ENCODE measurements at places on chromosomes 4 and X. TPM values are rescaled to one million over a fixed set of nuclear protein-coding genes. Genes with fewer than 3 reads are reported as not detected.

DNA sequence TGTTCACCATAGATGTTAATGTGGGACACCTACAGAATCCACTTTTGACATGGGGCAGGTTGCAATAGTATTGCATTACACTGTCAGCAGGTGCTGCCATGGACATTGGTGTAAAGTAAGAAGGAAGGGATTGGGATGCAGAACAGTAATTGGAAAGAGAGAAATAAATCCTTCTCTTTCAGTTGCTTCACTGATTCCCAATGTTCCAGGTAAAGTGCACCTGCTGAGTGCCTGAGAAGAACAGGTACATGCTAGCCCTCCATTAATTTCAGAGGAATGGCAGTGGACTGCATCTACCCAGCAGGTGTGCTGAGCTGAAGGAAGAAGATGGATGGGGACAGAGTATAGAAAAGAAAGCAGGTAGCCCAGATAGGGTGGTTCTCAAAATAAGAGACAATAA is 248.5 kb downstream of the TENM3 start:
- H3K27me3 ChIP-seq: no peaks in the 10 kb centered on the region
- H3K36me3 ChIP-seq: no peaks in the 10 kb centered on the region
- H3K27ac ChIP-seq: no peak overlapping the region
- no peak for DNase-seq
- no peak overlapping the region for H3K4me3 ChIP-seq
- H3K4me1 ChIP-seq: peaks cover 7% of the 10 kb centered on the region

DNA sequence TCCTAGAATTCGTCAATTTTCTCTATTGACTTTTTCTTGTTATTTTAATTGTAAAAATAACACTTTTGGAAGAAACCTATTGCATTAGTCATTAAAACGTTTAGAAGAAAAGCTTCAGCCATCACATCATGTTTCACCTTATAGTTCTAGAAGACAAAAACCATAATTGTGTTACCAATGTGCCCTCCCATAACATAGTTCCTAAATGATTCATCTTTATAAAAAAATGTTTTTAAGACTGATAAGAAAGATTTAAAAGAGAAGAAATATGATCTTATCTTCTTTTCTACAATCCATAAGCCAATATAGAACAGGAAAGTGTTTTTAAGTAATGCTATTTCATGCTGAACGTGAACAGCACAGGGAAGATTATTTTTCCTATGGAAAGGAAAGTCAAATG is 316.6 kb upstream of the NDST4 start:
- no peaks in the 10 kb centered on the region for H3K4me1 ChIP-seq
- no peak for DNase-seq
- H3K4me3 ChIP-seq: no peak overlapping the region
- H3K27me3 ChIP-seq: no peaks in the 10 kb centered on the region

DNA sequence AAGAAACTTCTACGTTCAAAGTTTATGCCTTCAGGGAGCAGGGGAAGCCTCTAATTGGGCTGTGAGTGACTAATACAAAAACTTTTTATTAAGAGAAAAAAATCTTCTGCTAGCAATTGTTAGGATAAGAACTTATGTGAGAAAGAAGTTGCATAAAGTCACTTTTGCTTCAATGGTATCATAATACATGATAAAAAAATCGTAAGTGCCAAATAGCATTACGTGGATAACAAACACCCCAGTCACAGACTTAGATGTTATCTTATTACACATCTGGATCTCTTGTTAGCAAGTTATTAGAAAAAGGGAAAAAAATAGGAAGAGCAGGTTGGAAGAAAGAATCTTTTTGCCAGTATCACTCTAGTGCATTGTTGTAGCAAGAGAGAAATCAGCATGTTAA is 4.2 kb upstream of the NDST4 start:
- H3K4me3 ChIP-seq: no peak overlapping the region
- H3K4me1 ChIP-seq: no peaks in the 10 kb centered on the region
- no peaks in the 10 kb centered on the region for H3K36me3 ChIP-seq
- H3K27me3 ChIP-seq: no peaks in the 10 kb centered on the region

DNA sequence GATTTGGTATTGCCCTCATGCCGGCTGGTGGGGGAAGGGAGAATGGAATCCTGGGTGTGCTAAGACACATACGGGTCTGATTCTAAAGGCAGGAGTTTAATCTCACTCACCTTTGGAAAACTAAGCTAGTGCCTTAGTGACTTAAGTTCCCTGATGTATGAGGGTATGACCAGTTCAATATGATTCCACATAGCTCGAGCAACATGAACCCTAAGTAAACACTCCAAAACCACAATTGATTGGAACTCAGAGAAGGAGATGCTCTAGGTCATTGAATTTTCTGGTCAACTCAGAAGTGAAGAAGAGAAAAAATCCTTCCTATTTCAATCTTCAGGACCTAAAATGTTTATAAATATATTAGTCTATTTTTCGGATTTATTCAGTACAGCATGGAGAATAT is 420.1 kb upstream of the INTU start:
- H3K27ac ChIP-seq: no peak overlapping the region
- H3K36me3 ChIP-seq: no peaks in the 10 kb centered on the region
- no peak overlapping the region for H3K4me3 ChIP-seq
- no peaks in the 10 kb centered on the region for H3K27me3 ChIP-seq

CCNA2 gene
- total RNA-seq: 59.7 TPM

SHROOM3 gene
- 19.5 TPM for total RNA-seq

- H3K27me3 ChIP-seq: no peaks in the 10 kb centered on the region
- H3K27ac ChIP-seq: no peak overlapping the region
- H3K36me3 ChIP-seq: no peaks in the 10 kb centered on the region
These were observed 83.8 kb downstream of the GRID2 start for GRCh38 chr4:92387459-92388069.

SORCS2 gene
- 0.36 TPM for total RNA-seq

LIMCH1 gene
- 2.9 TPM for total RNA-seq

- H3K4me3 ChIP-seq: no peak overlapping the region
- DNase-seq: peak; percentile 25
- H3K36me3 ChIP-seq: no peaks in the 10 kb centered on the region
- no peaks in the 10 kb centered on the region for H3K4me1 ChIP-seq
- H3K27me3 ChIP-seq: no peaks in the 10 kb centered on the region
These were observed 1632.9 kb upstream of the TENM3 start for GRCh38 chr4:180610324-180610723.

BRCC3 gene
- total RNA-seq: 24.7 TPM

- no peaks in the 10 kb centered on the region for H3K4me1 ChIP-seq
- H3K27me3 ChIP-seq: no peaks in the 10 kb centered on the region
- H3K27ac ChIP-seq: no peak overlapping the region
These were observed 929.1 kb downstream of the STIM2 start for GRCh38 chr4:27789773-27790172.

GRCh38 chrX:138128027-138128671 is 562.2 kb downstream of the ZIC3 start:
- no peaks in the 10 kb centered on the region for H3K27me3 ChIP-seq
- H3K36me3 ChIP-seq: no peaks in the 10 kb centered on the region
- no peak overlapping the region for H3K4me3 ChIP-seq

DNA sequence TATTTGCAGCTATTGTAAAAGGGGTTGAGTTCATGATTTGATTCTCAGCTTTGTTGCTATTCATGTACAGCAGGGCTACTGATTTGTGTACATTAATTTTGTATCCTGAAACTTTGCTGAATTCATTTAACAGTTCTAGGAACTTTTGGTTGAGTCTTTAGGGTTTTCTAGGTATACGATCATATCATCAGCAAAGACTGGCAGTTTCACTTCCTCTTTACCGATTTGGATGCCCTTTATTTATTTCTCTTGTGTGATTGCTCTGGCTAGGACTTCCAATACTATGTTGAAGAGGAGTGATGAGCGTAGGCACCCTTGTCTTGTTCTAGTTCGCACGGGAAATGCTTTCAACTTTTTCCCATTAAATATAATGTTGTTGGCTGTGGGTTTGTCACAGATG is 48.1 kb downstream of the NPY1R start:
- H3K27me3 ChIP-seq: no peaks in the 10 kb centered on the region
- H3K27ac ChIP-seq: no peak overlapping the region
- no peak overlapping the region for H3K4me3 ChIP-seq
- no peaks in the 10 kb centered on the region for H3K4me1 ChIP-seq

DNA sequence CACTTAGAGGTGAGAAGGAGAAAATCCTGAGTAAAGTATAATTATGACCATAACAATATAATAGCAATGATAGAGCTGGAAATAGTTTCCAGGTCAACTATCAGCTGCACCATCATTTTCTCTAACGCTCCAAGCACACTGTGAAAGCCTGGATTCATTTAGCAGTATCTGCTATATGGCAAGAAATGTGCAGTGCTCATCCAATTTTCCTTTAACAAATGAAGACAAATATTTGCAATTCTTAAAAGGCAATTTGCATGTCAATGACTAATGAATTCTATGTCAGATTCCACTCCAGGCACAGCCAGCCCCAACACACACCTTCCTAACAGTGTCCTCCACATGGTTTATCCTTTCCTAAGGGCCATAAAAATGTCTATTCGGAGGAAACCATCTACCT is 12.7 kb downstream of the PRSS12 start:
- DNase-seq: no peak
- peak overlapping the region; percentile 89 for H3K27ac ChIP-seq
- no peaks in the 10 kb centered on the region for H3K27me3 ChIP-seq

PDLIM3 gene
- 11.7 TPM for total RNA-seq

- DNase-seq: no peak
- no peaks in the 10 kb centered on the region for H3K27me3 ChIP-seq
- H3K4me3 ChIP-seq: no peak overlapping the region
- peaks cover 4% of the 10 kb centered on the region for H3K4me1 ChIP-seq
These were observed 230.8 kb upstream of the ANKRD50 start for GRCh38 chr4:124943145-124943889.

- peak; percentile 52 for DNase-seq
- H3K27ac ChIP-seq: peak overlapping the region; percentile 96
- H3K27me3 ChIP-seq: no peaks in the 10 kb centered on the region
These were observed 702 bp upstream of the CDKN2AIP start for GRCh38 chr4:183443655-183444213.

PAGE2 gene
- not detected for total RNA-seq

AMOT gene
- total RNA-seq: 5.3 TPM

DNA sequence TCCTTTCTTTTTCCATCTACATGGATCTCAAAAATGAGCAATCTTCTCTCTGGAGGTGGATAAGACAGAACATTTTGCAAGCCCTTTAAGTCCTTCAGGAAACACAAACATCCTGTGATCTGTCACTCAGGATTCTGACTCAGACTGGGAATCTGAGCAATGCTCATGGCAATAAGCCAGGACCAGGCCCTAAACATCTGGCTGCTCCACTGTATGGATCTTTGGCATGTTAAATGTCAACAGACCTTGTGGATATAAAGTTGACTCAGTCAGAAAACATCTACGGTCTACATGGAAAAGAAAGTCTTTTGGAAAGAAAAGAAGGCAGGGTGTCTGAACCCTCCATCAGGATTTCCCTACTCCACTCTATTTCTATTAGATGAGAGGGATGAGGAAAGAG is 17.8 kb upstream of the CHIC2 start:
- peaks cover 16% of the 10 kb centered on the region for H3K4me1 ChIP-seq
- no peak overlapping the region for H3K4me3 ChIP-seq
- H3K27ac ChIP-seq: peak overlapping the region; percentile 48
- no peaks in the 10 kb centered on the region for H3K36me3 ChIP-seq
- no peaks in the 10 kb centered on the region for H3K27me3 ChIP-seq

AKAP4 gene
- not detected for total RNA-seq

PCYT1B gene
- total RNA-seq: under 0.01 TPM

SLC34A2 gene
- not detected for total RNA-seq

DNA sequence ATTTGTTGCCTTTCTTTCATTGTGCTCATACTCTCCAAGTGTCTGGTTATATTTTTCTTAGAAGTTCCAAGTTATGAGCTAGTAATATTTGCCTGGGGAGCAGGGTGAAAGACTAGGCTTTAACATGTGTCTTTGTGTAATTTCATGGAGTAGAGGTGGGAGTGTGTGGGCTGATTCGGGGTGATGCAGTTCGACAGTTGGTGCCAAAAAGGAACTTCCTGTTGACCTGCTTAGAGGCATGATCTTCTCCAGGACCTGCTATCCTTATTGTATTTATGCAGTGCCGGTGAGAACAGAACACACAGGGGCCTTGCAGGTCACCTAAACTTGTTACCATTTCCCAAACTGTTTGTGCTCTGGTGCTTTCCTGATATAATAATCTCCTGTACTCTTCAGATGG is 21.2 kb downstream of the USP53 start:
- no peak for DNase-seq
- H3K27me3 ChIP-seq: no peaks in the 10 kb centered on the region
- no peak overlapping the region for H3K27ac ChIP-seq
- H3K36me3 ChIP-seq: peaks cover 18% of the 10 kb centered on the region
- H3K4me3 ChIP-seq: no peak overlapping the region

GRCh38 chr4:65343342-65343741 is 326.9 kb downstream of the EPHA5 start:
- no peak overlapping the region for H3K27ac ChIP-seq
- no peak for DNase-seq
- no peaks in the 10 kb centered on the region for H3K27me3 ChIP-seq
- H3K36me3 ChIP-seq: no peaks in the 10 kb centered on the region
- no peaks in the 10 kb centered on the region for H3K4me1 ChIP-seq

DNA sequence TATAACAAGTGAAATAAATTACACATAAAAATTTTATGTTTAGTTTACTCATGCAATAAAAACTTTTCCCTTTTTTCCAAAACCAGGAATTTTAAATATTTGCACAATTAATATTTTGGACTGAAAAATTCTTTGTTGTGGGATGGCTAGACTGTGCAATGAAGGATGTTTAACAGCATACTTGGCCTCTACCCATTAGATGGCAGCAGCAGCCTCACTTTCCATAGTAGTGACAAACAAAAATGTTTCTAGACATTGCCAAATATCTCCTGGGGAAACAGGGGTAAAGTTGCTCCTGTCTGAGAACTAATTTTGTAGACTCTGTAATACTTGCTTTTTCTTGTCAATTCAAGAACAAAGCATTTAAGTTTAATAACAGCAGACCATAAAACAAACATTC is 49.8 kb downstream of the SCLT1 start:
- H3K4me1 ChIP-seq: peaks cover 2% of the 10 kb centered on the region
- H3K36me3 ChIP-seq: peaks cover 1% of the 10 kb centered on the region
- DNase-seq: peak; percentile 9
- H3K27ac ChIP-seq: no peak overlapping the region
- no peaks in the 10 kb centered on the region for H3K27me3 ChIP-seq

DNA sequence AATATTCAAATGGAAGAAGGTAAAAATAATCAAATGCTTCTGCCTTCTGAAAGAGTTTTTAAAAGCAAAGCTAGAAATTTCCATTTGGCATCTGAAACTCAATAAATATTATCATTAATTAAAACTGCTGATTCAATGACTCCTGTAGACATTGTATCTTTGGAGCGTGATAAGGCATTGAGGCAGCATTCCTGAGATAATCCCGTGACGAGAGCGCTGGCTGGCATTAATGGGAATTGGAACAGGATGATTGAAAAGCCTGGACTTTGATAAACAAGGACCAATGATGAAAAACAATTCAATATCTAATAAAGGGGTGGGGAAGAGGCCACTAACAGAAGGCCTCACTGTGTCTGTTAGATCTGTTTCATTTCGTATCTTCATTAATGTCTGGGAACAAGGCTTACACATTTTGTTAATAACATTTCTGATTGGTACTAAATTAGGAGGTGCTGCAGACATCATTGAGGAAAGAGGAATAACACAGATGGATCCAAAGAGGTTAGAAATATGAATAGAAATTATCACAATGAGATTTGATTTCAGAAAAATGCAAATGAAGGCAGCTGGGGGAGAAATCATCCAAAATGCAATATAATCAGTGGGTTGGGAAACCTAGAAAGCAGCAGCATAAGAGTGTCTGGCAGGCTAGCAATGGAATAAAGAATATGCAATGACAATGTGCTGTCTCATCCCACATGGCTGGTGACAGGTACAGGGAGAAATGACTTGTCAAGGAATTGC is 102.3 kb downstream of the SCD5 start:
- 0 out of 2 replicates have a peak, but pooled peaks cover 2% of the 10 kb centered on the region for H3K36me3 ChIP-seq
- no peak overlapping the region for H3K4me3 ChIP-seq
- DNase-seq: no peak
- H3K27me3 ChIP-seq: no peaks in the 10 kb centered on the region
- no peaks in the 10 kb centered on the region for H3K4me1 ChIP-seq

SERTM2 gene
- under 0.01 TPM for total RNA-seq
